ENCODE measurements at places on chromosomes 16 and 17.
A peak's percentile ranks its signal among the peaks of the same experiment; 100 is the strongest.

GRCh38 chr16:11511801-11512200 lies 74.9 kb downstream of the LITAF start:
- no peak for DNase-seq

GRCh38 chr17:51746421-51746820 lies 412.1 kb downstream of the CA10 start:
- no peak for DNase-seq

DNA sequence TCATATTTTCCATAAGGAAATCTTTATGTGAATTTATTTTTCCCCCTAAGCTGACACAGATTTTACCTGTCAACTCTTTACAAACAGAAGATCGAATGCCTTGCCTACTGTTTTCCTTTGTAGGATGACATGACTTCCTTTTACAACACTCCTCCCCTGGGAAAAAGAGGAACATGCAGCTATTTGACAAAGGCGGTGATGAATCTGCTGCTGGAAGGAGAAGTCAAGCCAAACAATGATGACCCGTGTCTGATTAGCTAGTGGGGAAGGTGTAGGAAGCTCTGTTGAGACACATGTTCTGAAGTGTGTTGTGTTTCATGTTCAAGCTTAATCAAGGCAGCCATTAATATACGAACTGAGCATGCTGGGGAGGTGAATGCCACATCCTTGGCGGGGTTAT lies 238.0 kb downstream of the PHKB start:
- no peak for DNase-seq

DNA sequence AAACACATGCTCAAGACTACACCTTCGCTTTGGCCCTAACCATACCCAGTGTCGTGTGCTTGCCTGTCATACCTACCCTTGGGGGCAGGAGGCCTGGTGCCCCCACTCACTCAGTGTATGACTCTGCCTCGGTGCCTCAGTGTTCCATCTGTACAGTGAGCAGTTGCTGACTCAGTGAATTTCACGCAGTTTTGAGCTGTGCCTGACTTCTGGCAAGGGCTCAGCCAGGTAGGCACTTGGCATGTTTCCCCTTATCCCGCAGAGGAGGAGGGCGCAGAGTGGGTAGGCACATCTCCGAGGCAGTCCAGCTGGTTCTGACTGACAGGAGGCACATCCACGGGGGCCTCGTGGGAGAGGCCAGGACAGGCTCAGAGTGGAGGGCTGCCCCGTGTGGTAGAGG lies 148.9 kb upstream of the CIBAR2 start:
- DNase-seq: no peak

DNA sequence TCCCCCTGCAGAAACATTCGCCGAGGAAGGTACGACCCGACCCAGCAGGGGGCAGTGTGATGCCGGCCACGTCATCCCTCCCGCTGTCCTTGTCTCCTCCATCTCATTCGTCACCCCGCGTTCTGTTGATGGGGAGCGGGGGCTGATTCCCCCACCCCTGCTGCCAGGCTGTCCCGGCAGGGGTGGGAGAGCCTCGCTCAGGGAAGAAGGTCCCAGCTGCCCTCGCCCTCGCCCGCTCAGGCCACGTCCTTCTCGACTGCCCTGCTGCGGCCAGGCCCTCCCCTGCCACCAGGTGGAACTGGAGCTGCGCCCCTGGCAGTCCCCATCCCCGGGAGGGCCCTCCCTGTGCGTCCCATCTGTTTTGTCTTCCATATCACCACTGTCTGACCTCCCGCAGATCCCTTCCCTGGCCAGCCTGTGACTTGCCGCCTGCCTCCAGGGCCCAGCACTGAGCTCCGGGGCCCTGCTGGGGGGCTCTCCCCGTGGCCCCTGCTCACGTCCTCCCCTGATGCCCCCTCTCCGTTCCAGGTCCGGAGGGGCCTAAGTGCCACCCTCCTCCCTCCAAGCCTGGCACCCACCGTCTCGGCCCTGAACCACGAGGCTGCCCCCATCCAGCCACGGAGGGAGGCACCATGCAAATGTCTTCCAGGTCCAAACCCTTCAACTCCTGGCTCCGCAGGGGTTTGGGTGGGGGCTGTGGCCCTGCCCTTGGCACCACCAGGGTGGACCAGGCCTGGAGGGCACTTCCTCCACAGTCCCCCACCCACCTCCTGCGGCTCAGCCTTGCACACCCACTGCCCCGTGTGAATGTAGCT lies 20.6 kb downstream of the ADAM11 start:
- peak; percentile 67 for DNase-seq

DNA sequence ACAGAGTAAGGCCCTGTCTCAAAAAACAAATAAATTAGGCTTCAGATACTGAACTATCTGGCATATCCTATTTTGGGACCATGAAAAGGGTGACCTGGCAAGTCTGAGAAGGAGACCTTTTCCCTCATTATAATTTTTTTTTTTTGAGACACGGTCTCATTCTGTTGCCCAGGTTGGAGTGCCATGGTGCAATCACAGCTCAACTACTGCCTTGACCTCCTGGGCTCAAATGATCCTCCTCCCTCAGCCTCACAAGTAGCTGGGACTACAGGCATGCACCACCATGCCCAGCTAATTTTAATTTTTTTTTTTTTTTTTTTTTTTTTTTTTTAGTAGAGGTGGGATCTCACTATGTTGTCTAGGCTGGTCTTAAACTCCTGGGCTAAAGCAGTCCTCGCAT lies 37.3 kb downstream of the PLCG2 start:
- DNase-seq: no peak

GRCh38 chr17:56152874-56153602 lies at the start of gene ANKFN1:
ANKFN1 (plus strand) TSS chr17:56153475; CDS start chr17:56212668, 59,193 bp downstream.
- DNase-seq: no peak

GRCh38 chr17:4584917-4585637 lies 748 bp downstream of the SMTNL2 start:
- DNase-seq: no peak

DNA sequence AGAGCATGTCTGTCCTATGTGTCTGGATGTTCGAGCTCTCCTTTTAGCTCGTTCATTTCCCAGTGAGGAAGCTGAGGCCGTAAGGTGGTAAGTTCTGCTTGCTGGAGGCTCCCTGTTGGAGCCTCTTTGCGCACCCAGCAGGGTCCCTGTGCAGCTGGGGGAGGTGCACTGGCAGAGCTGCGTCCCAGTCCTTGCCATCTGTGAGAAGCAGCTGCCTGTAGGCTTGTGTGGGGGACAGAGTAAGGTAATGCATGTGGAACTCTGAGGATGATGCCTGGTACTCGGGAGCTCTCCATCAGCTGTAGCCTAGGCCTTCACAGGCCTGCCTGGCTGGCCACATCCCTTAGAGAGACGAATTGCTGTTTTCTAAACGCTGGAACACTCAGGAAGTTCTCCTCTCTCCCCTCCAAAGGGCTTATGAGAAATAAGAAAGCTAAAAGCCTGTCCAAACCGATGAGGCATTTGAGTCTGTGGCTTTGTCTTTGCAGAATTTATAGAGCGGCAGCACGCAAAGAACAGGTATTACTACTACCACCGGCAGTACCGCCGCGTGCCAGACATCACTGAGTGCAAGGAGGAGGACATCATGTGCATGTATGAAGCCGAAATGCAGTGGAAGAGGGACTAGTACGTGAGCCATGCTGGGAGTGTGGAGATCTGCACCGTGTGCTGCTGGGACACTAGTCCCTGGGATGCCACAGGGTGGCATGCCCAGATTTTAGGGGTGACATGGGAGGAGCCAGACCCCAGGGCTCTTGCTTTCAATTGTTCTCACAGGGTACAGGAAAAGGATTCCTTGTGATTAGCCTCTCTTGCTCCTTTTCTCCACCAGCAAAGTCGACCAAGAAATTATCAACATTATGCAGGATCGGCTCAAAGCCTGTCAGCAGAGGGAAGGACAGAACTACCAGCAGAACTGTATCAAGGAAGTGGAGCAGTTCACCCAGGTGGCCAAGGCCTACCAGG lies 1.6 kb downstream of the NDUFB10 start:
- no peak for DNase-seq

GRCh38 chr16:27109666-27110523 lies 43.2 kb downstream of the C16orf82 start:
- peak; percentile 72 for DNase-seq

DNA sequence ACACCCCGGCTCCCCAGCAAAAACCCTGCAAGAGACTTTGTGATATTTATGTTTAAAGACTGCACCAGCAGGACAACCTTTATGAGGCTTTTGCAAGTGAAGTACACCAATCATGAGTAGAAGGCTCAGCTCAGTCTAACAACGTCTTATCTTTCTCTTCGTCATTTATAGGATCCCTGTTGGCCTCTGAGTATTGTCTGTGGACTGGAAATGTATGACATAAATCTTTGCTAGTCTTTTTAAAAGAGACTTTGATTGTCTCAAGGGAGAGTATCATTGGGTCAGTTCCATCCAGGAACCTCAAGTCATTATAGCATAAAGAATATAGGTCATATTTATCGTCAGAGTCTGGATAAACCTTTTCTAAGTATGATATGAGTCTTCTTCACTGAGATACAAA lies 505.0 kb upstream of the SOX9 start:
- DNase-seq: no peak

DNA sequence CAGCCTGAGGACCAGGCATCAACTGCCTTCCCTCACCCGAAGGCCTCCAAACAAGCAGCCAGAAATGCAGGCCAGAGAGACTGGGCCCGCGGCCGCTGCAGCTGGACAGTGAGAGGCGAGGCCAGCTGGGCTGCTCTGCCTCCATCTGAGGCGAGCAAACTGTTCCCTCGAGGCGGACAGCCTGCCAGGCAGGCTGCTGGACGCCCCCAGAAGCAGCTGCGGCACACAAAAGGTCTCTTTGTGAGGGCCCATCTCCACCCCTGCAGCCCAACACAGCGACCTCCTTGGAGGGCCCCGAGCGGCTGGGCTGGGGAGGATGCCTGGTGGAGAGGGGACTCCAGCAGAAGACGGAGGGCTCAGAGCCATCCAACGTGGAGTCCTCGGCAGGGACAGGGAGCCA lies 4.7 kb downstream of the CORO7 start:
- no peak for DNase-seq

DNA sequence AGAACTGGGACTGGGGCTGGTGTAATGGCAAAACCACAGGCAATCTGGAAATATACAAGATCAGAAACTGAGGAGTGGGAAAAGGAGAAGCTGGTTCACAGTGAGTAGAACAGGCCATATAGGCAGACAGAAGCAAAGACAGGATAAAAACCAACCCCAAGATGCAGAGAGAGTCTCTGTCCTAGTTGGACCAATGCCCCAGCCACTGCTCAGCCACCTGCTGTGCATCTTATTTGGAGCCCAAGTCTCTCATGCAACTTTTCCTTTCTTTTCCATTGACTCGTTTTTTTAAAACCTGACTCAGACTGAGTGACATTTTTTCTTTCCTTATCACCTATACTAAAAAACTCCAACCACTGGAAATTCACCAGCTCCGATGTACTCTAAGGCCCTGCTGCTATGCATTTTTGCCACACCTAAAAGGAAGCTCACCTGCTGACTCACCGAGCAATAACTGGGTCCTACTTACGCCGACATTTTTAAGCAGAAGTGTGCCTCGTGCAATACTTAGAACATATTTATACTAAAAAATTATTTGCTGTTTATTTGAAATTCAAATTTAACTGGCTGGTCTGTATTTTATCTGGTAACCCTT lies 100.8 kb upstream of the XYLT1 start:
- no peak for DNase-seq

DNA sequence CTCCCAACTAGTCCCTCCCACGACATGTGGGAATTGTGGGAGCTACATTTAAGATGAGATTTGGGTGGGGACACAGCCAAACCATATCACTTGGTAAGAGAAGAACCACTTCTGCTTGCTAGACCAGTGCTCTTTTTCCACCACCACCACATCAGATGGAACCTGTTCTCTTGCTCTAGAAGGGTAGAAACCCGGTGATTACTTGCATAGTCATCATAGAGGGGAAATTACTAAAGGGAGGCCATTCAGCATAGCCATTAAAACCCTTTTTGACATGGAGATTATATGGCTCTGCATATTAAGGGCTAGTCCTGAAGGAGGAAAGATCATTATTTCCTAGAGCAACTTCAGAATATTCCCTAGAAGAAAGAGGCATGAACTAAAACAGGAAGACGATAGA lies 1188.0 kb downstream of the CDH11 start:
- DNase-seq: no peak

DNA sequence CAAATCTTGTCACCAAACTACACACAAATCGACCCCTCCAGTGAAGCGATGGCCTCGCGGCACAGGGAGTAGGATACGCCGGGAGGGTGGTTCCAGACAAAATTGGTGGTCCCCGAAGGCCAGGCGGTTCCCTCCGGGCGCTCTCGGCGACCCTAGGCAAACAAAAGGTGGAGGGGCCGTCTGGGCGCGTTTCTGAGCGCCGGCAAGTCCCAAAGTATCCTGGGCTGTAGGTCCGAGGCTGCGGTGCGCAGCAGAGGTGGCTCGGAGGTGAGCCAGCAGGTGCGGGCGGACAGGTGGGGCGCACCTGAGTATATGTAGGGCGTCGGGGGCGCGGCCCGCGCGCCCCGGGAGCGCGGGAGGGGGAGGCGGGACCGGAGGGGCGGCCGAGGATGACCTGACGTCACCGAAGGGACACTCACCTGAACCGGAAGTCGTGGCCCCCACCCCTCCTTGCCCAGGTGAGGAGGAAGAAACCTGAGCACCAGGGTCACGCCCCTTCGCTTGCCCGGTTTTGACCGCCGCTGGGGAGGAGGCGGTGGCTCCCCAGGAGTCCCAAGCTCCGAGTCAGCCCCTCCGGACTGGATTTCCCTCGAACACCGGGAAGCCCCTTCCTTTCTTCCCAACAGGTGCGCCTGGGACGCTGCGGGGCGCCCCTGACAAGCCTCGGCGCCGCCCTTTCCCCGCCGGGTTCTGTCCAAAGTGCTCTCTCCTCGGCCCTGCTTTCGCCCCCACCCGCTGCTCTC lies at the start of gene CLDN7:
Gene CLDN7 (minus strand): TSS at position 287 of the 743 bp plus-strand sequence. CDS start 435 bp downstream, outside the sequence.
- DNase-seq: no peak

DNA sequence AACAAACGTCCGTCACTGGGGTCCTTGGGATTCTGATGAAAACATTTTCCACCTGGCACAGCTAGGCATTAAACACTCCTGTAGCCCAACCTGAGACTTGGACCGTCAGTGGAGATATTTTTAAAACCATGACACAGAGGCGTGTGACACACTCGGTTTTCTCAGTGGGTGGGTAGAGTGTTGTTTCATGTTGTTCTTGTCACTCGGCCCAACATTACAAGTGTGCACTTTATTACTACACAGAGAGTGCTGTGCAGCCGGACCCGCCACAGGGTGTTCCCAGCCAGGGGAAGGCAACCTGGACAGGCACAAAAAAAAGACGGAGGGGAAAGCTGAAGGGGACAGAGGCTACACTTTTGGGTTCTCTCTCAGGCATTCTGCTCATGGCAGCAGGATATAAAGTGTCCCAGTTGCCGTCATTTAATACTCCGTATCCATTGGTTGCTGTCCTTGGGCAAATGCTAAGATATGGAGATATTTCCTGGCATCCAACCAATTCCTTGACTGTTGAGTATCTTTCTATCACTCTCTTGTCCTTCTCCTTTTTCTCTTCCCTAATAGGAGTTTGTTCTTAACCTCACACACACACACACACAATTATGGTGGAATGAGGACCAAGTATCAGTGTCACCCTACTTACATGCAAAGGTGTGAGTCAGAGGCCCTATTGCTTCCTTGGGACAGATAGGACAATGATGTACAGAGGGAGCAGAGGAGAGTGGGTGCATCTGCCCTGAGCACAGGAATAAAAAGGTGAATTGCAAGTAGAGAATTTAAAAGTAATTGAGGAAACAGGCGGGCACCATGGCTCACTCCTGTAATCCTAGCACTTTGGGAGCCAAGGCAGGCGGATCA lies 154.1 kb upstream of the SOX9 start:
- no peak for DNase-seq

Measured in stimulated activated CD8-positive, alpha-beta memory T cell treated with anti-CD3 and anti-CD28 coated beads, Interleukin-7, amount 100 ng/mL, for 4 hours (primary cell).